Activated naive CD8-positive, alpha-beta T cell treated with anti-CD3 and anti-CD28 coated beads, Interleukin-2, amount 50 U/mL, for 16 hours (primary cell): ENCODE measurements at places on chromosomes 12 and 14.

DNA sequence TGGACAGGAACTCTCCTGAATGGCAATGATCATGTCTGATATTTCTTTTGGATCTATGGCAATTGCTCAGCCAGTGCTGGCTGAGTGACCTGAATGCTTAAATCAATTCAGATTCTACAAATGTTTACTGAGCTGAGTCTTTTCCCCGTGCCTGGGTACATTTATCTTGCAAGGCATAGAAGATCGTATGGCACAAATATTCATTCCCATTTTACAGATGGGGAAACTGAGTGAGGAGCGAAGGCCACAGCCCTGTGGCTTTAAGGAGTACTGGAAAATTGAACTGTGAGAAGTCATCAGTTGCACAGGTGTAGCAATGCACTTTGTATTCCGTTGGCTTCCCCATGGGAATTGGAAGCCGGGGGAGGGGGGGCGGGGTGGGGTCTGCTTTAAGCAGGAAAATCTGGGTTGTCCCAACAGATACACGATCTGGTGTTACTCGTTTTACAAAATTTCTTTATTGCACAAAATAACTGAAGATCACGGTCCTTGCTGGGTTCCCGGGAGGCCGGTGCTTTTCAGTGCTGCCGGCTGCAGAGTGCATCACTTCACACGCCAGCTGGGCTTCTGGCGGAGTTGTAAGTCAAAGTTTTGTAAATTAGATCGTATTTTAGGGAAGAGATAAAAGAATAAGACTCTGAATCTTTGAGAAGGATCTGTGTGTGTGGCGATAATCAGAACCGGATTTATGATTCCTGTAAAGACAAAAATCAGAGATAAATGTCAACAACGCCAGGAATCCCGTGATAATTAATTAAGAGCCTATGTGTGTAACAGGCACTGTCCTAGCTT is 75.0 kb upstream of the MAP1LC3B2 start:
- no peak for DNase-seq

GRCh38 chr14:69887740-69888657 is 8.8 kb downstream of the SMOC1 start:
- DNase-seq, result no peak

DNA sequence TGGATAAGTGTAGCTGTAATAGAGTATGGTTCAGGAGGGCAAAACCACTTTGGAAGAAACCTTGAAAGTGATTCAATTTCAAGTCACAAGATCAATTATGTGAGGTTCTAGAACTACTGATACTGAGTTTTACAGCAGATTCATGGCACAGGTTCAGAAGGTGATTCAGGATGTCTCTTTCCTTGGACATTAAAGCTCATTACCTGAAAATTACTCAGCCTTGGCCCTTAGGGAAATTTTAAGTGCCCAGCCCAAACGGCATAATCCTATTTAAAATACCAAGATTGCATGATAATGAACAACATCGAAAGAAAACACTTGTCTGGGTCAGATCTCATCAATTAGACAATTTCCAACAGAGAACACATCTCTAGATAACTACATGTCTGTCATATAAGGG is 70.2 kb upstream of the SLC38A2 start:
- no peak for DNase-seq

- peak; percentile 42 for DNase-seq
Observed at GRCh38 chr12:11765817-11766794, 116.6 kb downstream of the ETV6 start.

- DNase-seq, result no peak
Observed at GRCh38 chr12:70031046-70031445, 206.0 kb downstream of the MYRFL start.

DNA sequence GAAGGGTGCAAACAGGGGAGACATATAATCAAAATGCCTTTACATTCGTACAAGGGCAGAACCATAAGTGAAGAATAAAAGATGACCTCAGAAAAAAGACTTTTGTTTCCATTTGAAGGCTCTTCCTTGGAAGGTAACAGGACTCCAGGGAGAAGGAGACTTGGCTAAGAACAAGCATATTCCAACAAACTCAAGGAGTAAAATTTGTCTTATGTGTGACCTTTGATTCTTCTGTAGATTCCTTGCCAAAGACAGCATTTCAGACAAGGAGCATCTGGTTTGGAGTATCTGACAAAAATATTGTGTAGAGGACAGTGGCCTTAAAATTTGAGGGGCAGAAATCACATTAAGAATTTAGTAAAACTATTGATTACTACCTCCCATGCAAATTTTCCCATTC is 991.9 kb downstream of the FLRT2 start:
- DNase-seq, result no peak

- no peak for DNase-seq
Observed at GRCh38 chr12:4242595-4242994, 31.0 kb upstream of the CCND2 start.

DNA sequence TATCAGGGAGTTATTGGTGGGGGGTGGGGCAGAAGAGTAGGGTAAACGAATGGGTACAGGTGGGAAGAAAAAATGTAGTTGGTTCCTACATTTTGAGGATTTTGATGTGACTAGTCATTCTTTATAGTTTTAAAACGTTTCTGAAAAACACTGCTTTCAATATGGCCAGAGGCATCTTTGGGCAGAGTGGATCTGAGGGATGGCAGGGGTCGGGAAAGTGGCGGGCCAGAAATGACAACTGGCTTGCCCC is 527 bp upstream of the ATP23 start:
- no peak for DNase-seq

GRCh38 chr12:113929312-113929989 is 36.7 kb downstream of the RBM19 start:
- DNase-seq, result no peak

- no peak for DNase-seq
Observed at GRCh38 chr14:63996625-63997220, 143.9 kb downstream of the SYNE2 start.

DNA sequence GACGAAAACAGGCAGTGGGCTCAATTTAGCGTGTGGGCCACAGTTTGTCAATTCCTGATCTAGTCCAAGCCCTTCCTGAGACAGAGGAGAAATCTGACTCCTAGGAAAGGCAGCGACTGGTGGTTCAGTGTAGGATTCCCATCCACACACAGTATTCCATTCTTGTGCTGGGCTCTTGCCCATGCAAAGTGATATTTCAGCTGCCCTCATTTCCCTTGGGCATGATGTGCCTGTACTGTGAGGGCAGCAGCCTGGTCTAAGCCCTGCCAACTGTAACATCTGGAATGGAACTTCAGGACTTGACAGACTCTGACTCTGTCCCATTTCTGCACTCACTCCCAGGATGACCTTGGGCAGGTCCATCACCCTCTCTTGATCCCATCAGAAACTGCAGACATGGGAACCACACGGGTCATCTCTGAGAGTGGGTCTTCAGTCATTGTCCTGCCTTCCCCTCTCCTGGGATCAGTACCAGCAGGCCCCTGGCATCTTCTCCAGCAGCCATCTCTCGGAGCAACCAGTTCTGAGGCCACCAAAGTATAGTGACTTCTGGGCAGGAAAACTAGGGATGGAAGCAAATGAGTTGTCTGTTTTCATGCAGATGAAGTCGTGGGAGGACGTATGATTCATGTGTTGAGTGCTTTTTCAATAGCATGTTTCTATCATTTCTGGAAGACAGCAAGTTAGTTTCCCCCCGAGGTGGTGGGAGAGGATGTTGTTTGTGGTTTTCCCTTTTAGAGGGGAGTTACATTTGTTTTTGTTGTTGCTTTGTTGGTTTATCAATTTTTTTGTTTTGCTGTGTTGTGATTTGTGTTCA is 54.2 kb upstream of the BCL2L14 start:
- no peak for DNase-seq

DNA sequence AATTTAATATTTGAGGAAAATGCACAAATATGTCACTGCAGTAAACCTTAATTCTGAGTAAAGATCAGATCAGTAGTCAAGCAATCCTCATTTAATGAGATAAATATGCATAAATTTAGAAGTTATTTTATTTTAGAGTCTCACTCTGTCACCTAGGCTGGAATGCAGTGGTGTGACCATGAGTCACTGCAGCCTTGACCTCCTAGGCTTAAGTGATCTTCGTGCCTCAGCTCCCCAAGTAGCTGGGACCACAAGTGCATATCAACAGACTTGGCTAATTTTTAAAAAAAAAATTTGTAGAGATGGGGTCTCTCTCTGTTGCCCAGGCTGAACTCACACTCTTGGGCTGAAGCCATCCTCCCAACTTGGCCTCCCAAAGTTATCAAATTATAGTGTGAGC is 41.3 kb downstream of the LMO3 start:
- DNase-seq, result no peak

GRCh38 chr14:67575684-67576083 is 24.4 kb downstream of the PIGH start:
- no peak for DNase-seq

DNA sequence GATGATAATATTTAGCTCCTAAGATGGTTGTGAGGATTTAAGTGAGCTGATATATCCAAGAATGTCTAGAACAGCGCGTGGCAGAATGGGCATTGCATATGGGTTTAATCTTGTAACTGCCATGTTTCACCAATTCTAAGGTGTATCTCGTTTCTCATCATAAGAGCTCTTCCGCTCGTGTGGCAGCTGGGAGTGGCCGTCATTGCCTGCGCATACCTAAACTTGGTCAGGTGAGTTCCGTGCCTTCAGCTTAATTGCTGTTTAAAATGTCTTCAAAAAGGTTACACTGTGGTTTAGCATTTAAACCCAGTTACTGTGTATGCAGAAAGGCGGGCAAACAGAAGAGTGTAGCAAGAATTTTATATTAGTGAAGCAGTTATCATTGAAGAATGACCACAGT is 4.5 kb upstream of the AQP2 start:
- no peak for DNase-seq

DNA sequence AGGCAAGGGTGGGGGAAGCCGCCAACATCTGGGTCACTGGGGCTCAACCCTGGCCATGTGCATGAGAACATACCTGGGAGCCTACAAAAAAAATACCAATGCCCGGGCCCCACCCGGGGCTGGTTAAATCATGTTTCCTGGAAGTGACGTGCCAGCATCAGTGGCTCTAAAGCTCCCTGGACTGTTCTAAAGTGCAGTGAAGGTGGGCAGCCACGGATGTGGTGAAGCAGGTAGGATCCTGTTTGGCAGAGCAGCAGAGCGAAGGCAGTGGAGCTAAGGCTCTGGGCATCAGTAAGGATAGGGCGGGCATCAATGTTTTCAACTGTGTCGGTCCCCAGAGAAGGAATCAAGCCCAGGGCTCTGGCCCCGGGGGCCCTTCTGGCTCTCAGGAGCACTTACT is 525 bp upstream of the GPR68 start:
- no peak for DNase-seq

- peak; percentile 49 for DNase-seq
Observed at GRCh38 chr12:57127726-57128518, at the start of gene LRP1. Gene LRP1 (plus strand): TSS chr12:57128483. CDS start chr12:57128965, 482 bp downstream.

DNA sequence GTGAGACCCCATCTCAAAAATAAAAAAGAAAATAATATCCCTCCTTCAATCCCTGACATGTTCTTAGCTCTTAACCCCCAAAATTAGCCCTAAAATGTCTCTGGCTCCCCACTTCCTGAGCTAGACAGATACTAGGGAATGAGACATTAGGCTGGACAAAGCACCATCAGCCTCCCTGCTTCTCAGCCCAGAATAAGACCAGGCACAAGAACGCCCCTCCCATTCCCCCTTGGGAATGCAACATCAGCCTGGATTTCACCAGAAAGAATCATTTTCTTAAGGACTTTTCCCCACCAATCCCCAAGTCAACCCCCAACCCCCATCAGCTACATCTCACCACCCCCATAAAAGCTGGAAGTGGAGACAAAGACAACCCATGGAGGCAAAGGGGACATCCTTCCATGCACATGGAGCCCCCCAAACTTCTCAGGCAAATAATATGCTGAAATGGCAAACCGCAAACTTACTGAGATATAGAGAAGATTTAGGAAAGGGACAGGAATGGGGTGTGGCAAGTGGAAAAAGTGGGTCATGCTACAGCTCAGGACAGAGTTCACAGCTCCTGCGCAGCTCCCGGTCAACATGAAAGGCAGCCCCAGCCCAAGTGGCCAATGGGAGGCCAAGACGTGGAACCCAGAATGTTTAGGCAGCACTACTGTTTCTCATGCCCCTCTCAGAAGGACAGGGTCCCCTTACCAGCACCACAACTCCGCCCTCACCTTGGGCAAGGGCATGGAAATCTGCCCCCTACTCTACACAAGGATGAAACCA is 2.7 kb downstream of the CHD4 start:
- DNase-seq, result no peak

DNA sequence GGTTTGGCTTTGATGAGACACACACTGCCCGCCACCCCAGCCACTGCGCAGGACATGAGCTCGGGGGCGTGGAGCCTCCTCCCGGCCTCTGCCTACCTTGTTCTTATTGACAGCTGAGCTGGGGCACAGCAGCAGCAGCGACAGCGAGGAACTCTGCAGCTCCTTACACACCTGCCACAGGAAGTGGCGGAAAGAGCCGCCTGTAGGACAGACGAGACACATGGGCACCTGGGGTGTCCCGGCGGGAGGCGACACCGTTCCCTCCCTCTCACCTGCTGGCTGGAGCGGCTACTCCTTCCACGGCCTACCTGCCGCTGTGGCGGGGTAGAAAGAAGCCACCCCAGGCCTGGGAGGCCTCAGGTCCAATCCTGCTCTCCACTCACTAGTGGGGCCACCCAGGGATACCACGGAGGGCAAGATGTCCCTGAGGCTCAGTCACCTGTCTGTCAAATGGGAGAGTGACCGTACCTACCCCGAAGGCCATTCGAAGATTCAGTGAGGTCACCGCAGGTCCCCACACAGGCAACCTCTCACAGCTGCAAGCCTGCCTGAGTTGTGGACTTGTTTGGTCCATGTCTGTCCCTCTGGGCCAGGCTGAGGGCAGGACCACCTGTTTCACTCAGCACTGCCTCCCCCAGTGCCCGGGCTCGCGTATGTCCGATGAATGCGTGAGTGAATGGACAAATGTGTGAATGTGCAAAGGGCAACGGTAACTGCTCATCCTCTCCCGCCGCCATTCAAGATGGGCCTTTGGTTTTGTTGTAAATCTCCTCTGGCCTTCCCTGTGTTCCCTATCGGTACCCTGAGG is 42.6 kb downstream of the TRAFD1 start:
- no peak for DNase-seq

DNA sequence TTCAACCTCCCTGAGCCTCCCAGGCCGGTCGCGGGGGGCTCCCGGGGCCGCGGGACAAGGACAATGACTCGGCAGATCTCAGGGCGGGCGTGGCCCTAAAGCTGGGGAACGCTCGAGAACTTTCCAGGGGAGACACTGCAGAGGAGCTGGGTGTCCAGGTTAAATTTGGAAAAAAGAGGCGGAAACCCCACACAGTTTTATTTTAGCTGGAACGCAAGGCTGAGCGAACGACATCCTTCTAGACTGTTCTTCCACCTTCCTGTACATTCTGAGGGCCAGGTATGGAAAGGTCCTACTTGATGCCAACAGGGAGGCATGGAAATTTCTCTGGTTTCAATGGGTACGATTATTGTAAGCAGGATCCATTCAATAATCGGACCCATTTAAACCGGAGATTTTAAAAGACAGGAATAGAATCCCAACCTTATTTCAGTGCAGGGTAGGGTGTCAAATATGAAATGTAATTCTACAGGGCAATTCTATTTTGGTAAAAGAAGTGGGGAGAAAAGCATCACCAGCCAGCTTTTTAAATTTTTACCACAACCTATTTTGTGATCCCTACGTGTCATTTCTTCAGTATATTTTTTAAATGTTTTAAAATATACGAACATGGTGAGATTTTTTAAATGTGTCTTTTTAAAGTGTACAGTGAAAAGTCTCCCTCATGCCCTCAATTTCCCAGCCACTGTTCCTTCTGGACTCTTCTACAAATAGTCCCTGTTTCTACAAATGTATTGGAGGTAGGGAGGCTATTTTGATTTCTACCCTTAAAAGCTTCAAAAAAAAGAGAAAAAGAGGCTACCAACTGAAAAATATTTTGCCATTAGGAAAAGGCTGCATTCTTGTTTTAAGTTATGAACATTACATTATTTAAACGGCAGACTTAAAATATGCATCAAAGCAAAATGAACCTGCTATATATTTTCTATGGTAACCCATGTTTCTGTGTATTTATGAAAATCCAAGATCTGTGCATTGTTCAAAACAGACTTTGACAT is 1.1 kb upstream of the UBC start:
- DNase-seq, result no peak
